ENCODE measurements at places on chromosomes 5 and 9. TPM values are rescaled to one million over a fixed set of nuclear protein-coding genes. Genes with fewer than 3 reads are reported as not detected.

The GABRA6 gene
- total RNA-seq, result not detected

The PLPPR1 gene
- not detected for total RNA-seq

DNA sequence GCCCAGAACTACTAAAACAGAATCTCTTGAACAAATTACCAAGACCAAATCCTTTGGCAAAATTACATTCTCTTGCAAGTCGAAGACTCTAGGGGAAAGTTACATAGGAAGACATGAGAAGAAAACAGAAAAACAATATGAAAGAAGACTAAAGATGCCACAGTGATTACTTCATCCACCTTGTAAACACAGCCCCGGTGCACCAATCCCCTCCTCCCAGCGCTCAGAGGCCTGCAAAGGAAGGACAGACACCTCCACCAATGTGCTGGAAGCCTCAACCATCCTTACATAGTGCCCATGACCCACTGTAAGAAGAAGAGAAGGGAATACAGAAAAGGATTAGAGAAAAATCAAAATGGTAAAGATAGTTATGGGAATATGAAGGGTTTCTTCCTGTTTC, 218.5 kb downstream of the SPOCK1 start:
- no peak overlapping the region for H3K4me3 ChIP-seq
- H3K27ac ChIP-seq, result no peak overlapping the region
- H3K4me1 ChIP-seq, result no peaks in the 10 kb centered on the region
- no peaks in the 10 kb centered on the region for H3K36me3 ChIP-seq

DNA sequence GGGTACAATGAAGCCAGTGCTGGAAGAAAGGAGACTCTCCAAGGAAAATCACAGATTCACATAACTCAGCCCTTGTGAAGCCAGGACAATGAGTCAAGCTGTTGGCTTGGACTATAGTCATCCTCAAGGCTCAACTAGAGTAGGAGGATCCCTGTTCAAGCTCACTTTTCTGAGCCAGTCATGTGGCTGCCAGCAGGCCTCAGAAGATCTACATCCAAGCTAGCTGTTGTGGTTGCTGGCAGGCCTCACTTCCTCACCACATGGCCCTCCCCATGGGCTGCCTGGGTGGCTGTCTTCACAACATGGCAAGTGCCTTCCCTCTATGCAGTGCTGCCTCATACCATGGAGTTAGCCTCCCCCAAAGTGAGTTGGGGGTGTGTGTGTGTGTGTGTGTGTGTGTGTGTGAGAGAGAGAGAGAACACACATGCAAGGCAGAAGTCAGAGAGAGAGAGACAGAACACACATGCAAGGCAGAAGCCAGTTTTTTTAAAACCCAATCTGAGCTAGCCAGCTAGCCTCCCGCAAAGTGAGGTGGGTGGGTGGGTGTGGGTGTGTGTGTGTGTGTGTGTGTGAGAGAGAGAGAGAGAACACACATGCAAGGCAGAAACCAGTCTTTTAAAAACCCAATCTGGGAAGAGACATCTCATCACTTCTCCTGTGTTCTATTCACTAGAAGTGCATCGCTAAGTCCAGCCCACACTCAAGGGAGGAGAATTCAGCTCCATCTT, 17.1 kb downstream of the SCAI start:
- H3K4me1 ChIP-seq, result no peaks in the 10 kb centered on the region
- no peaks in the 10 kb centered on the region for H3K36me3 ChIP-seq
- no peak overlapping the region for H3K4me3 ChIP-seq
- H3K27me3 ChIP-seq, result no peaks in the 10 kb centered on the region
- DNase-seq, result peak; percentile 84

DNA sequence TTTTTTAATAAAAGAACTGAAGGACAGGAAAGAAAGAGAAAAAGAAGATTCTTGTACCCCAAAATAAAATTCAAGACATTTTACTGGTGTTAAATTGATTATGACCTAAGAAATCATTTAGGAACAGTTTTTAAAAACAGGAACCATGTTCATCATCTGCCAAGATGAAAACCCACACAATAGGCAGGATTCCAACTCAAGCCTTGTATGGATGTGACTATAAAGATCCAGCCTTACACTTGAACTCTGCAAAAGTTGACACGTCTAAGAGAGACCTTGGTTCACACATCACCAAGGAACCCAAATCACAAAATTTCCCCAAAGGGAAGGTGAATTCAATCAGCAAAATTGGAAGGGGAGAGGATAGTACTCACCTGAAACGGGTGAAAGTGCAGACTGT, 82.6 kb downstream of the SMIM23 start:
- H3K27ac ChIP-seq, result no peak overlapping the region
- no peaks in the 10 kb centered on the region for H3K36me3 ChIP-seq
- no peak overlapping the region for H3K4me3 ChIP-seq
- H3K4me1 ChIP-seq, result no peaks in the 10 kb centered on the region
- no peaks in the 10 kb centered on the region for H3K27me3 ChIP-seq

- H3K36me3 ChIP-seq, result no peaks in the 10 kb centered on the region
- no peak for DNase-seq
- no peaks in the 10 kb centered on the region for H3K4me1 ChIP-seq
These were observed 154.1 kb downstream of the FAM114A2 start for GRCh38 chr5:153884612-153884957.

- peak overlapping the region; percentile 38 for H3K4me3 ChIP-seq
- H3K27ac ChIP-seq, result no peak overlapping the region
- DNase-seq, result peak; percentile 63
- H3K36me3 ChIP-seq, result no peaks in the 10 kb centered on the region
- peaks cover 16% of the 10 kb centered on the region for H3K27me3 ChIP-seq
These were observed 49.6 kb upstream of the PSD2 start for GRCh38 chr5:139745800-139746690.

DNA sequence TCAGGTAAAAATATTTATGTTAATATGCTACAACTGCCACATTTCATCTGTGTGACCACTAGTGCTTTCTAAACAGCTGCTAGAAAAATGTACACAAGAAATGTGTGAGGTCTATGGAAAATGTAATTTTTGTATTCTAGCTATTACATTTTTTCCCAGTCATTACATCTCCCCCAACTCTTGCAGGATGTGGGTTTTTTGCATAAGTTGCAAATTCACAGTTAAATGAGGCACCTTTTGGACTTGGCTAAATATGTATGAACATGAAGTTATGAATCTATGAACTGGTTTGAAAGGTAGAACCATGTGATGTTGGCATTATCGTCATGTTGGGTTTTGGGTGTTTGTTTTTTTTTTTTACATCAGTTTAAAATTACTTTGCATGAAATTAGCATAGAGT, 590.4 kb upstream of the WWC1 start:
- H3K27ac ChIP-seq, result no peak overlapping the region
- no peaks in the 10 kb centered on the region for H3K4me1 ChIP-seq
- H3K36me3 ChIP-seq, result no peaks in the 10 kb centered on the region

GRCh38 chr5:65512170-65512937, 30.6 kb upstream of the ADAMTS6 start:
- H3K4me3 ChIP-seq, result no peak overlapping the region
- no peaks in the 10 kb centered on the region for H3K27me3 ChIP-seq
- no peak overlapping the region for H3K27ac ChIP-seq
- no peaks in the 10 kb centered on the region for H3K36me3 ChIP-seq

The SCGB3A1 gene
- total RNA-seq, result not detected

- H3K36me3 ChIP-seq, result no peaks in the 10 kb centered on the region
- DNase-seq, result peak; percentile 81
- H3K4me3 ChIP-seq, result peak within 1 kb of the TSS; percentile 57
These were observed at the start of gene TMEM38B for GRCh38 chr9:105694190-105694847. Gene TMEM38B, plus strand, starts transcription at chr9:105694541. Its CDS starts 120 bp downstream, at chr9:105694661.

The PCDHA9 gene
- 0.59 TPM for total RNA-seq

- no peak overlapping the region for H3K27ac ChIP-seq
- no peak overlapping the region for H3K4me3 ChIP-seq
- no peak for DNase-seq
- H3K27me3 ChIP-seq, result no peaks in the 10 kb centered on the region
- H3K36me3 ChIP-seq, result no peaks in the 10 kb centered on the region
These were observed 13.8 kb downstream of the TBC1D2 start for GRCh38 chr9:98241357-98242300.

DNA sequence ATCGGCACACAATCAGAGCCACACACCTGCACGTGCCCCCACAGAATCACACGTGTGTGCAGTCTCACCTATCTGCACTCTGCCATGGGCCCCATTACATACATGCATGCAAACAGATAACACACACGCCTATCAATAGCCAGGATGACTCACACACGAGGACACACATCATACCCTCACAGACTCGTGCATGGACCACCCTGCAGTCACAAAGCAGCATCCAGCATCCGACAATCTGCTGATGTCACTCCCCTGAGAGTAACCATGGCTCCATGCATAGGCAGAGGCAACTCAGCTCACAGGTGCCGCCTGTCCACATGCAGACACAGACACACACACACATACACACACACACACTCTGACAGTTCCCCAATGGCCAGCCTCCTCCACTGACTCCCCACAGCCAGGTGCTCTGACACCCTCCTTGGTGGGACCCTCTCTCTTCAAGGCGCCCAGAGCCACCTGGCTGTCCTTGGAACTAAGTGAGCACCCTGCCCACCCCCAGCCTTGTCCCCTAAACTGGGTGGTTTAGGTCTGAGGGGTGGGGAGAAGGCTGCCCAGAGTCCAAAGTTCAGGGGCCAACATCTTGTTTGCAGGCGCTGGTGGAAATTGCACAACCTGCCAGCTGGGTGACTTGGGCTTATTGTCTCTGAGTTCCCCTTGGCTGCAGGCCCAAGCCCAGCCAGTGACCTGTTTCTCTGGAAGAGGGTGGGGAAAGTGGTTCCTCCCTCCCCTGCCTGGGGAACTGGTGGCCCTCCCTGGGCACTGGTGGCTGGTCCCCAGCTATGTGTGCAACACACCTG, 34.6 kb upstream of the NEK6 start:
- peak; percentile 58 for DNase-seq
- H3K36me3 ChIP-seq, result no peaks in the 10 kb centered on the region
- H3K4me1 ChIP-seq, result no peaks in the 10 kb centered on the region
- no peaks in the 10 kb centered on the region for H3K27me3 ChIP-seq

- no peaks in the 10 kb centered on the region for H3K4me1 ChIP-seq
- H3K27me3 ChIP-seq, result no peaks in the 10 kb centered on the region
- H3K4me3 ChIP-seq, result no peak overlapping the region
- H3K36me3 ChIP-seq, result no peaks in the 10 kb centered on the region
These were observed 15.4 kb downstream of the FAM81B start for GRCh38 chr5:95406426-95407090.

DNA sequence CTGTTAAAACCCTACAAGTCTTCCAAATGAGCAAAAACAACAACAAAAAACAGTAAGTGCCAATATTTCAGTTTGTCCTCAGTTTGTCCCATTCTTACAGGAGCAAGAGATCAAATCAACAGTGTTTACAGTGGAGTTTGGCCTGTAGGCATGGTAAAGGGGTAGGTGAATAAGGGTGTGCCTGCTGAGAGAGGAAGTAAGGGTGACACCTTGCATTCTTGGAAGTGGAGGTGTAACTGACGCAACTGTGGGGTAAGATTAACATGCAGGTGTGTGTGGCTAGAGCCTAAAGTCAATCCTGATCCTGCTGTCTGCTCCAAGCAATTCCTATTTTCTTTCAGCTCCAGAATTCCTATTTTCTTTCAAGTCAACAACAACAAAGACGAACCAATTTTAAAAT, 43.4 kb downstream of the PFDN1 start:
- no peak for DNase-seq
- no peaks in the 10 kb centered on the region for H3K4me1 ChIP-seq
- no peak overlapping the region for H3K27ac ChIP-seq
- no peaks in the 10 kb centered on the region for H3K27me3 ChIP-seq
- no peaks in the 10 kb centered on the region for H3K36me3 ChIP-seq

The EGFL7 gene
- total RNA-seq, result 119 TPM

The EMB gene
- total RNA-seq, result 5.1 TPM

GRCh38 chr9:136303066-136303824, 649 bp downstream of the CCDC187 start:
- H3K27ac ChIP-seq, result no peak overlapping the region
- no peaks in the 10 kb centered on the region for H3K36me3 ChIP-seq
- no peaks in the 10 kb centered on the region for H3K4me1 ChIP-seq
- no peak overlapping the region for H3K4me3 ChIP-seq
- H3K27me3 ChIP-seq, result no peaks in the 10 kb centered on the region

The FRMPD1 gene
- total RNA-seq, result not detected

Measured in uterus (tissue), 4 donors.